Suppressor macrophage treated with lipopolysaccharide for 4 hours (primary cell): ENCODE measurements at places on chromosomes 6 and 20.

- DNase-seq: no peak
These were observed 753 bp upstream of the PERP start for GRCh38 chr6:138107752-138108592.

DNA sequence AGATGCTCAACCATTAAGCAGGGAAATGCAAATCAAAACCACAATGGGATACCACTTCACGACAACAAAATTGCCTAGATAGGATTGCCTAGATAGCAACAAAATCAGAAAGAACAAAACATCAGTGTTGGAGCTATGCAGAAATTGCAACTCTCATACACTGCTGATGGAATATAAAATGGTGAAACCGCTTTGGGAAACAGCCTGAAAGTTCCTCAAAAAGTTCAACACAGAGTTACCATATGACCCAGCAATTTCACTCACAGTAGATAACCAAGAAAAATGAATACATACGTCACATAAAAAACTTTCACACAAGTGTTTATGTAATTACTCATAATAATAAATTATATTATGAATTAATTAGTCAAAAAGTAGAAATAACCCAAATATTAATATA, 78.3 kb downstream of the MAFB start:
- peak; percentile 69 for DNase-seq

- DNase-seq: no peak
These were observed 86.5 kb upstream of the MYL9 start for GRCh38 chr20:36454698-36455427.

- DNase-seq: peak; percentile 84
These were observed 52.2 kb downstream of the MARCKS start for GRCh38 chr6:113909224-113909856.

DNA sequence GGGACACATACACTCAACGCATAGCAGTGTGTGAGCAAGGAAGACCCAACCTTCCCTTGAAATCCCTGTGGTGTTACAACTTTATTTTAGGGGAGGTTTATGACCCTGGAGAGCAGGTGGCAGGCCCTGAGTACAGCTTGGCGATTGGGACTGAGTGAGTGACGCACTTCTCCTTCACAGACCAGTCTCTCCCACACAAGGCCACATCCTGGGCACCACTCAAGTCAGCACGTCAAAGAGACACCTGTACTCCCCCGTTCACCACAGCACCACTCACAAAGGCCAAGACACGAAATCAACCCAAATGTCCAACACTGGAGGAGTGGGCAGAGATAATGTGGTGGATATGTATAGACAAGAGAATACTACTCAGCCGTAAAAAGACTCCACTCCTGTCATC, 57.0 kb upstream of the FRMD1 start:
- DNase-seq: no peak

DNA sequence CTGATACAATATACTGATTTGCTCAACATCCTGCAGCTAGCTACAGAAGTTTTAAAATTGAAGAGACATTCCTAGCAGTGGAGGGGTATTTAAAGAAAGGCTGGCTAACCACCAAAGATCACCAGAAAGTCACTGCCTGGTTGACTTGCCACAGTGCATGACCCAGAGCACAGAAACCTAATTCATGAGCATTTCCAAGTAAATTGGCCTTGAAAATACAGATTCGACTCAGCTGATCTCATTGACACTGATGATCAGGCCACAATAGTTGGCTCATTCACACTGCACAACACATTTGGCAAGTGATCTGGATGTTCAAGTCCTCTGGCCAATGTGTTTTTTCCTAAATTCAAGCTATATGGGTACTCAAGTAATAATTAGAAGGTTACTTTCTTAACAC, 13.3 kb upstream of the TDRD6 start:
- DNase-seq: no peak

GRCh38 chr6:170198298-170198697, 92.6 kb downstream of the DLL1 start:
- DNase-seq: no peak

GRCh38 chr6:104251651-104252050, 608.1 kb downstream of the HACE1 start:
- no peak for DNase-seq

DNA sequence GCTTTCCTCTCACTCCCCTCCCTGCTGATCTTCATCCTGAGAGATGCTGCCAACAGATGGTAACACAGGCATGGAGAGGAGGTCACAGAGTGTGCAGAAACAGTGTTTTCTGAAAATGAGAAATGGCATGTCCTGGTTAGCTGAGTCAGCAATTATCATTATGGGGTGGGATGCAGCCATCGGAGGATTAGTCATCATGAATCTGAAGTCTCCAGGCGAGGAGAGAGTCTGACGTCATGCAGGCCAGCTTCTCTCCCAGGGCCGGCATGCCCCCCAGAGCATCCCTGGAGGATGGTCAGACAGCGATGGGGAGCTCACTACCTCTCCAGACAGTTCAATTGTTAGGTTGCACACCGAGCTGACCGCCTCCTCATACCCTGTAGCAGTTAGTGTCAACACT, 4.7 kb upstream of the GTSF1L start:
- no peak for DNase-seq

DNA sequence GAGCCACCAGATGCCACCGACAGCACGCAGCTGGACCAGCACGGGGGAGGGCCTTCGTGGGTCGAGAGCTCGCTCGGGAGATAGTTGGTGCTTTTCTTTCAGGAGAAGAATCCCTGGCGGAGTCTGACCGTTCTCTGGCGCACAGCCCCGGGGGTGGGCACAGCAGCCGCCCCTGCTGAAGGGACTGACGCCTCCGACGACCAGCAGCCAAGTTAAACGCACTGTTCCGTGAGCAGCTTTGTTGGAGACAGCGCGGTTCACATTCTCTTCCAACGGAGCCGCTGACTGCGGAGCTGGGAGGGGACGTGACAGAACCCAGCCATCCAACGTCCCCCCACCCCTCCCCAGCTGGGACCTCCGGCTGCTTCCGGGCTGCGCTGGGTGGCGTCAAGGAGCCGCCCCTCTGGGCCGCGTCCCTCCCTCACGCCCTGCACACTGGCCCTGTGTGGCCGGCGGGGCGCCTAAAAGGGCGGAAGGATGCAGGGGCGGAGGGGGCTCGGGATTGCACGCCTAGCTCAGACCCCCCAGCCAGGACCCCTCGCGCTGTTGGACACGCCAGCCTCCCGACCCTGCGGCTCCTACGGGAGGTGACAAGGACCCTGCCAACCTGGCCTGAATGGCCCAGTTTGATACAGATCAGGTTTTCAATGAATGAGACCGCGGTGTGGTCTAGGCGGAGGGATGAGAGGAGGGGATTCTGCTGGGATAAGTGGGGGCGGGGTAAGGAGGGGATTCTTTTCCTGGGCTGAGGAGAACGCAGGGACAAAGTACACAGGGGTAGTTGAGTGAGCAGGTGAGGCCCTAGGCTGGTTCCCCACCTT, 36.4 kb upstream of the KHDC1 start:
- DNase-seq: no peak

DNA sequence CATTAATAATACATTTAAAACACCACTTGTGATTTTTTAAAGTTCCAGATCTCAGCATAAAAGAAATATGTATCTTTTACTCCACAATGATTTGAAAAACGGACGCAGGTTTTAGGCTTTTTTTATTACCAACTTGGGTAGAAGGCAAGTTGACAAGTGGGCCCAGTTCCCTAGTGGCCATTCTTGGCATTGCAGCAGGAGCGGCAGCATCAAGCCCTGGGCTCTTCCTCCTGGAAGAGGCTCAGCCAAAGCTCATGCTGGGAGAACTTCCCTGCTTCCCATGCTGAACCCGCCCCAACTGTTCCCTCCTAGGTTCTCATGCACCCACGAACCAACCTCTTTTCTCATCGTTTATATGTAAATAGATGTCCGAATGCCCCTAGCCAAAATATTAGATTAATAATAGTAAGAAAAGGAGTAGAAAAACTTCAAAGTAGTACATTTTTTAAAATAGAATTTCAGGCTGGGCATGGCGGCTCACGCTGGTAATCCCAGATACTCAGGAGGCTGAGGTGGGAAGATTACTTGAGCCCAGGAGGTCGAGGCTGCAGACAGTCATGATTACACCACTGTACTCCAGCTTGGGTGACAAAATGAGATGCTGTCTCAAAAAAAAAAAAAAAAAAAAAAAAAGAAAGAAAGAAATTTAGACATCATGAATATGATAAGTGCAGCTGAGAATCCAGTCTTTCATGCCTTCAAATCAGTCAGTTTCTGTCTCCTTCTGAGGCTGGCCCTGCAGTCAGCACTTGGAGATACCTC, 18.2 kb upstream of the MYB start:
- DNase-seq: peak; percentile 36

- DNase-seq: no peak
These were observed 39.8 kb downstream of the LRRN4 start for GRCh38 chr20:6014017-6014416.

GRCh38 chr6:149387779-149388512, 12.1 kb upstream of the SUMO4 start:
- no peak for DNase-seq

DNA sequence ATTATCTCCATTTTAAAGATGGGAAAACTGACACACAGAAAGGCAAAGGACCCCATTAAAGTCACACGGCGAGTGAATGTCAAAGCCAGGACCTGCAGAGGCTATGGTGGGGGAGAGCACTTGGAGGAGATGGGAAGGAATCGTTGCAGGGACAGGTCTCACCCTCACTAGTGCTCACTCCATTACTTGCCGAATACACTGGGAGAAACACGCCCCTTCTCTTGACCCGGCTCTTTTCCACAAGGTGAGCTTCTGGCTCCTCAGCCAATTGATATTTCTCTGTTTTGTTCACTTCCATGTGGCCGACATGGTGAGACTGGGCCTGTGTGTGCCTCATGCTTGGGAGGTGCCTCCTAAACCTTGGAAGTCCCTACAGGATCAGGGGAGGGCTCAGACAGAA, 117.8 kb upstream of the KCNG1 start:
- DNase-seq: no peak

GRCh38 chr20:6180531-6180930, 57.7 kb upstream of the FERMT1 start:
- DNase-seq: no peak

DNA sequence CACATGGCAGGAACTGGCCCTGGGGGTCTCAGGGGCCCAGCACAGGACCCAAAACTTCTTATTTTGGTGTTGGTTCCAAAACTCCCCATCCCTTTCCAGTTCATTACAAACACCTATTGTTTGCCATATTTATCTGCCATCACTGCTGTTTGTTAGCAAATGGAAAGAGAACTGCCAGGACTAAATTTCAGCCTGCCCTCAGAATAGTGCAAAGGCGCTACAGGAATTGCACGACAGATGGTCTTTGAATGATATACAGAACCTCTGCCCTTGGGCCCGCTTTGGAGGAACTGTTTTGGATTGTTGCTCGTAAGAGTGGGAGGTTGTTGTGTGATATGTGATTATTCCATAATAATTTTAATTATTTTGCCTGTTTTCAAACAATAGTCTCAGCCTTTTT, 199.0 kb upstream of the FBXL4 start:
- DNase-seq: no peak

DNA sequence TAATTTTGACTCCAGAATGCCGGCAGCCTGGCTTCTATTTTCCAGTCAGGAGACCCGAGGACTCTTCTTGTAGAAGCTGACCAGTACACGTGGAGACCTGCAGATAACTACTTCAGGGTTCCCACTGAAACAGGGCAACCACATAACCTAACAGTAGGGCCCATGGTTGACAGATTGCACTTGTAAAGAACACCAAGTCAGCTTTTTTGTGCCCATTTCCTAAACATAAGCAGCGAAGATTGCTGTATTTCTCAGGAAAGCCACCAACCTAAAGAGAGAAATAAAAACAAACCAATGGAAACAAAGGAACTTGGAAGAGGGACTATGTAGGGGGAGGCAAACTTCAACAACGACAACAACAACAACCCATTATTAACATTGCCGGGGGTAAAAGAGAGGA, 50.1 kb upstream of the EDN3 start:
- no peak for DNase-seq
